ENCODE measurements at places on chromosomes 4 and X. TPM values are rescaled to one million over a fixed set of nuclear protein-coding genes. Genes with fewer than 3 reads are reported as not detected.

Gene HS6ST2
- total RNA-seq, result 27.8 TPM

Gene TIGD4
- total RNA-seq, result 4.4 TPM

Gene UGT2B15
- not detected for total RNA-seq

Gene FSTL5
- total RNA-seq, result 3.1 TPM

Gene DCLK2
- 4.5 TPM for total RNA-seq

Gene MAGEB1
- not detected for total RNA-seq
